Ovary (tissue), 10 donors: ENCODE measurements at places on chromosomes 4 and X.

DNA sequence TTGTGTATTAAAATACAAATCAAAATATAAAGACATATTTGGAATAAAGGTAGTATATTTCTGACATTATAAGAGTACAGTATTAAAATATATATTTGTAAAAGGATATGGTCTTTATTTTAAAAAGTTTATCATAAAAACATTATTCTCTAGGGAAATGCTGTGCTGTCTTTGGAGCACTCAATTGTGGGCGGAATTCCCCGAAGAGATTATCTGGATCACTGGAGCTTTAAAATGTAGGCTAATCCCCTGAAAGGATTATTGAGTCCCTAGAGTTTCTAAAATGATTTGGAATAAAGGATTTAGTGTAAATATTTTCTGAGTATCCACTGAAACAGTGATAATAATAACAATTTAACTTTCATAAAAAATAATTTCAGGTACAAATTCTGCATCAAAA, 1239.4 kb downstream of the TECRL start:
- H3K4me3 ChIP-seq, result no peak overlapping the region
- no peak for DNase-seq
- no peaks in the 10 kb centered on the region for H3K36me3 ChIP-seq
- no peaks in the 10 kb centered on the region for H3K27me3 ChIP-seq
- no peaks in the 10 kb centered on the region for H3K4me1 ChIP-seq
- no peak overlapping the region for H3K27ac ChIP-seq

DNA sequence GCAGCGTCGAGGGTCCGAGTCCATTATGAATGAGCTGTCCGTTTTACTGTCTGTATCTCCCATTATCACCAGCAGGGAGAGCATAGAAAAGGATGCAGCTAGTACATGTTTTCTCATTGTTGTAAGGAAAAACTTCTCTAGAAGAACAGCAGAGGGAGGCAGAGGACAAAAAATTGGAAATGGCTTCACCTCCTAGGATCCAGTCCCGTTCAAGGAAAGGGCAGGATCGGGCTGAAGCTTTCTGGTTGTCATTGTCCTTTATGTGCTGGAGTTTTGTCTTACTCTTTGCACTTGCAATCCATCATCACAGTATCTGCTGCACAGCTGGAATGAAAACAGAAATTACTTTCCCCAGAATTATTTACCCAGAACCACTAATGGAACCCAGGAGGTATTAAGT, 14.7 kb downstream of the NDP start:
- no peaks in the 10 kb centered on the region for H3K27me3 ChIP-seq
- H3K4me1 ChIP-seq, result peaks cover 12% of the 10 kb centered on the region
- H3K36me3 ChIP-seq, result no peaks in the 10 kb centered on the region
- H3K27ac ChIP-seq, result peak overlapping the region; percentile 8
- DNase-seq, result no peak
- no peak overlapping the region for H3K4me3 ChIP-seq

GRCh38 chr4:166198041-166198440, 325.0 kb downstream of the TLL1 start:
- no peaks in the 10 kb centered on the region for H3K36me3 ChIP-seq
- no peak overlapping the region for H3K27ac ChIP-seq
- no peak overlapping the region for H3K4me3 ChIP-seq

DNA sequence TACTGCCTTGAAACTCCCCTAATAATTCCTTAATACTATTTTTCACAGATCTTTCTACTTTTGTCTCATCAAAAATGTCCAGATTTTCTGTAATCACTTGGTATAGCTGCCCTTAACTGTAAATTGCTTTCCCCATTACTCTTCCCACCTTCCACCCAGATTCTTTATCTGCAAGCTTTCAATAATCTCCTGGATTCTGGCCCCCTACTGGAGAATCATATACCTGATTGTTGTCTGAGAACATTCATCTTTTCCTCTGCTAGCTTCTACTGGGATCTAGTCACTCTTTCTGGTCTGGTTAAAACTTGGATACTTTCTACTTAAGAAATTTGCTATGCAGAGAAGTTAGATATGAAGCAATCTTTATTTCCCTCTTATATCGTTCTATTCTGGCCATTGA, 552.6 kb downstream of the PCDH19 start:
- H3K27ac ChIP-seq, result no peak overlapping the region
- H3K27me3 ChIP-seq, result peaks cover 3% of the 10 kb centered on the region
- DNase-seq, result no peak
- H3K4me1 ChIP-seq, result no peaks in the 10 kb centered on the region
- no peaks in the 10 kb centered on the region for H3K36me3 ChIP-seq
- H3K4me3 ChIP-seq, result no peak overlapping the region
